Smooth muscle cell of the brain vasculature (primary cell): ENCODE measurements at places on chromosomes 5 and 9.

DNA sequence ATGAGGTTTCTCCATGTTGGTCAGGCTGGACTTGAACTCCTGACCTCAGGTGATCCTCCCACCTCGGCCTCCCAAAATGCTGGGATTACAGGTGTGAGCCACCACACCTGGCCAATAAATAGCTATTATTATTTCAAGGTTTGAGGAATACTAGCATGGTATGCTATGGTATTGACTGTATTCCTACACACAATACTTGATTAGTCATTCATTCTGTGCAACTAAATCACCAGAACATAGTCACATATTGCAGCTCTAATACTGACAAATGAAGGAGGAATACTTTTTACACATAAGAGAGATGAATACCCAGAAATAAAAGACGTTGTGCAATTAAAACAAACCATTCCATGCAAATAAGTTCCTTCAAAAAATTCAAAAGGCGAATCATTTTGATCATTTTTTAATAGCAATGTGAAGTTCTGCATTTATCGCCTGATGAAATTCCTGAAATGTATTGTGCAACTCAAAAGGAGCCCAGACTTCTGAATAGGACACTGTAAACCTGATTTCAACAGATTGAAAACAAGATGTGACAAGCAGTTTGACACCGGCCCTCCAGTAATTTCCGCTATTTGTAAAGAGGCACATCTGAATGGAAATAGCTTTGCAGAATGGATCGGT lies 687.4 kb upstream of the SEMA6A start:
- DNase-seq, result no peak

DNA sequence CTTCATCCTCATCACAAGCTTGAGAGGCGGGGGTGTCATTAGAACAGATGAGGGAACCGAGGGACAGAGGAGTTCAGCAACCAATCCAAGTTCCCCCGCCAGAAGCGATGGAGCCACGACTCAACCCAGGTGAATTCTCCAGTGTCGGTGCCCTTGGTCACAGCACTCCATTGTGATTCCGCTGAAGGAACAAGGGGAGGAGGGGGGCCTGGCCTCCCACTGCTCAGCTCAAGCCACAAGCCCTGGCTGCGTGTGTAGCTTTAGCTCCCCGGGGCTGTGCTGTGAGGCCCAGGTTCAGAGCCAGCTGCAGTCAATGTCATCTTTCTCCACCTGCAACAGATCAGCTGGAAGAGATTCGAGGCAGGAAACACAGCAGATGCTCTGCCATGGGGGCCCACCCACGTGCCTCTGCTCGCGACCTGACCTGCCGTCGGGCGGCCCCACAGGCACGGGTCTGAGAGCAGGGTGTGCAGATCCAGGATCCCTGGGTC lies 72.6 kb downstream of the GTF3C4 start:
- DNase-seq, result no peak

GRCh38 chr9:76557674-76558225 lies 98.8 kb downstream of the GCNT1 start:
- no peak for DNase-seq

GRCh38 chr5:78803353-78803752 lies 154.8 kb upstream of the LHFPL2 start:
- peak; percentile 46 for DNase-seq

- no peak for DNase-seq
Observed at GRCh38 chr5:146516151-146516475, at the start of gene GPR151. GPR151 (minus strand) TSS chr5:146516190; CDS start chr5:146516113, 77 bp downstream.

DNA sequence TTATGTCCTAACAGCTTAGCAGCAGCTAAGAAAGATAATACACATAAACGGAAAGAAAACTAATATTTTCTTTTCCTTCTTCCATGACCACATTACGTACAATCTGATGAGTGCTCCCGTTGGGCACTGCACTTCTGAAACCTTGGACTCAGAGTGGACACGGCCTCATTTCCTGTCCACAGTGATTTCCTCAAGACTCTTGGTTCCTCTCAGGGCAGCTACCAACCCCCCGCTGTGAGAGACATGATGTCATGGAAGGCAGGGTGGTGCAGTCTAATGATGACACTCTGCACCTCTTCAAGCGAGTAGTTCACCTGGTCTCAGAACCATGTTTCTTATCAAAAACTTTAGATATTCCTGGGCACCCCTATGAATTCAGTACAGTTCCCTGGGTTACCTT lies 68.7 kb upstream of the CTSL start:
- DNase-seq, result peak; percentile 65

DNA sequence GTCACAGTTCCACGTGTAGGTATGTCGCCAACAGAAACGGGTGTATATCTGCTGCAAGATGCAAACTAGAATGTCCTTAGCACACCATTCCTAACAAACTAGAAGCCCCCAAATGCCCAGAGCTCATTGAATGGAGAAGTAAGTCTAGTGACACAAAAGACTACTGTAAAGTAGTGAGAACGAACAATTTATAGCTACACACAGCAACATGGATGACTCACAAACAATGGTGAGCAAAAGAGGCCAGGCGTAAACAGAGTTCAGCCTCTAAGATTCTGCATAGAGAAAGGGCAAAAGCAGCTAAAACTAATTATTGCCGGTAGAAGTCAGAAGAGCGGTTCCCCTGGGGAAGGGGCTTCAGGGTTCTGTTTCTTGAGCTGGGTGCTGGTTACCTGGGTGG lies 74.7 kb downstream of the AMBP start:
- DNase-seq, result no peak

DNA sequence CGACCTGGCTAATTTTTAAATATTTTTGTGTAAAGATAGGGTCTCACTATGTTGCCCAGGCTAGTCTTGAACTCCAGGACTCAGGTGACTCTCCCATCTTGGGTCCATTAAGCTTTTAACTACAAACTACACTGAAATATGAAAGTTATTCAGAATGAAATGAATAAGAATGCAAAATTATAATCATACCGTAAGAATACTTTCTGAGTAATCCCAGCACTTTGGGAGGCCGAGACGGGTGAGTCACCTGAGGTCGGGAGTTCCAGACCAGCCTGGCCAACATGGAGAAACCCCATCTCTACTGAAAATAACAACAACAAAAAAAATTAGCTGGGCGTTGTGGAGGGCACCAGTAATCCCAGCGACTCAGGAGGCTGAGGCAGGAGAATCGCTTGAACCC lies 1.1 kb upstream of the ORM1 start:
- DNase-seq, result no peak

- no peak for DNase-seq
Observed at GRCh38 chr9:122213589-122214413, 15.0 kb downstream of the LHX6 start.

DNA sequence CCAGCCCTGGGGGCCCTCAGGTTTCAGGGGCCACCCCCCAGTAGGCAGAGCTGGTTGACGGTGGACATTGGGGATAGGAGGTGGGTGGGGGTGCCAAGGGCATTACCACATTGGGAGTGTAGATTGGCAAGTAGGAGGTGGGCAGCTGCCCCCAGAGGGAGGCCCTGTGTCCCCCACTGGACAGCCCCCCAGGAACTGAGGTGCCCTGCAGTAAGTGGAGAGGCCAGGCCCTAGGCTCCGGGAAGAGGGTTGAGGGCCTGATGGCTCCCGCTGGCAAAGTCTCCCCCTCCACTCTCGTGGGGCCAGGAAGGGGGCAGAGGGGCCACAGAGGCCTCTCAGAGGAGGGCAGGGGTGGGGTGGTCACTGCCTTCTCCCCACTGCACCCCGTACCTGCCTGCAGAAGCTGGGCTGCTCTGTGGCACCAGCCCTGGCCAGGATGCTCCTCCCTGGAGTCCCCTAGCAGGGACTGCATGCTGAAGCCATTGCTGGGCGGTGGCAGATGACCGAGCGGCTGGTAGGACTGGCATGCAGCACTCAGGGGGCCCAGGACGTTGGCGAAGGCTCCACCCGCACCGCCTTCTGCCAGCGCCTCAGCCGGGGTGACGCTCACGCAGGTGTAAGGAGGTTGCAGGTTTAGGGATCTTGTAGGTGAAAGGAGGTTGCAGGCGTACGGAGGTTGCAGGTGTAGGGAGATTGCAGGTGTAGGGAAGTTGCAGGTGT lies 89.6 kb upstream of the CACNA1B start:
- no peak for DNase-seq

GRCh38 chr5:58183786-58184085 lies 276.1 kb downstream of the PLK2 start:
- DNase-seq, result no peak

GRCh38 chr5:3818624-3819023 lies 223.0 kb downstream of the IRX1 start:
- DNase-seq, result no peak

DNA sequence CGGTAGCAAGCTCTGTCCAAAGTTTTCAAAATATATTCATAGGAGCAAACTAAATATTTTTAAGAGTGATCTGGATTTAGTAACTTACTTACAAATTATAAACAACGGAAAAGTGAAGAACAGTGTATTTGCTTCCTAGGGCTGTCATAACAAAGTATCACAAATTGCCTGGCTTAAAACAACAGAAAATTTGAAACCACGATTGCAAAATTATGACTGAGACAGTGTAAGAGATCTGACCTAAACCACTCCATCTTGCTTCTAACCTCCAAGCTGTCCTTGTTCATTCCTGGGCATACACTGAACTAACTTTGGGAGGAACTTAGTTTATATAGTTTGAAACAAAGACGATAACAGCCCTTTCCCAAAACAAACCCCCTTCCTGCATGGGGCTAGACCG lies 202.0 kb upstream of the CDH6 start:
- peak; percentile 39 for DNase-seq

GRCh38 chr9:115466756-115467155 lies 348.8 kb upstream of the TNC start:
- DNase-seq, result no peak

GRCh38 chr9:76510041-76510440 lies 51.1 kb downstream of the GCNT1 start:
- DNase-seq, result no peak

- DNase-seq, result peak; percentile 29
Observed at GRCh38 chr9:121360601-121361374, 9.3 kb downstream of the STOM start.

DNA sequence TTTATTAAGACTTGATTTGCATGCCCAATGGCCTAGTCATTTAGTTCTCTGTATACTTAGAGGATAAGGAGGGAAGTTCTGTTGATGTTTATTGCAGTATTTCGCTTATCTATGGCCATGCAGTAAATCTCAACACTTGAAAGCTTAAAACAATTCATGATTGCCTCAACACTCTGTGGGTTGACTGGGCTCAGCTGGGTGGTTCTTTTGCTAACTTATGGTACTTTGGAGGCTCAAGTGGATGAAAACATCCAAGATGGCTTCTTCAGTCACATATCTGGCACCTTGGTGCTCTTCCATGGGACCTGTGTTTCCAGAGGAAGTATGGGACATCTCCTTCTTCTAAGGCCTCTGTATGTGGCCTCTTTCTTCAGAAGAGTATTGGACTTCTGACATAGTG lies 10.3 kb upstream of the ROR2 start:
- DNase-seq, result no peak

- DNase-seq, result no peak
Observed at GRCh38 chr5:72661405-72661804, 154.2 kb upstream of the ZNF366 start.

- no peak for DNase-seq
Observed at GRCh38 chr9:81391457-81391825, 297.9 kb downstream of the TLE1 start.

GRCh38 chr5:91474201-91474600 lies 91.1 kb upstream of the ARRDC3 start:
- no peak for DNase-seq

GRCh38 chr9:135530146-135530545 lies 8.9 kb downstream of the LCN1 start:
- DNase-seq, result no peak

DNA sequence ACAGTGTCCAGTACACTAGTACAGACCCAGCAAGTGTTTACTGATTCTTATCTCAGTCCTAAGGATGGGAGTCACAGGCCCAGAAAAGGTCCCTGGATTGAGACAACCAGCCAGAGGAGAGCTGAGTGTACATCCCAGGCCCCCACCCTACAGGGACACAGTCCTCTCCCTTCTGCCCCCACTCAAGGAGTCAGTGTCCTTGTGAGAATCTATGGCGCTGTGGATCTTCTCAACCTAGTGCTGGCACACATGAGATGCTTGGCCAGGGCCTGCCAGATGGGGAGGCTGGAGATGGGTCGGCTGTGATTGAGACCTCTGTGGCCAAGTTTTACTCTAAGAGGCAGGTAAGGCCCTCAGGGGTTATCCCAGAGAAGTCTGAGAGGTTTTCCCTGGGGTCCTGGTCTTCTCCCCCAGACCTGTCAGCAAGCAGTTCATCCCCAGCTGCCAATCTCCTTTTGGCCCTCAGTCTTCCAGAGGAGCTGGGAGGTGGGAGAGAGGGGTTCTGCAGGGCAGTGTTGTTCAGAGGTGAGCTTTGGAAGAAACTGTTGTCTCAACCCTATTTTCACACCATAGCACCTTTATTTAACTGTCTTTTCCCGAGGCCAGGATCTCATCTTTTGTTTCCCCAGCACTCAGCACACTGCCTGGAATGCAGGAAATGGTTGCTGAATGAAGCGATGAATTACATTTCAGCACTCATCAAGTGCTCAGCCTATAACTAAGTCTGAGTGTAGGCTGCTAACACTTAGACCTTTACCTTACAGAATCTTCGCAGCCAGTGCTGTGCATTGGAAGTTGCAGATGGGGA lies 3.2 kb upstream of the NSD1 start:
- no peak for DNase-seq

DNA sequence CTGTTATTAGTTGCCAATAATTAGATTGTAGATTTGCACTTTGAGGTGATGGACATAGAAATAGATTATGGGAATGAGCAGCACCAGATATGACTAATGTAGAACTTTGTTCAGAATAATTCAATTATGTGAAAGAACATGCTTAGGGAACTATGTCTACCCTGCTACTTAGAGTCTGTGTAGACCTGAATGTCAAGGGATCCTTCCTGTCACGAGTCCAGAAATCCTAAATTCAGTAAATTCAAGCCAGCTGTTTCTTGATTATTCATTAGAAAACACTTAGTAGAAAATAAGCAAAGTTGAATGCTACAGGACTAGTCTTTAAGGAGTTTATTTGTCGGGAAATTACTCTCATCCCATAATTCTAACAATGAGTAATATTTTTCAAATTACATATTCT lies 887.3 kb upstream of the SEMA6A start:
- no peak for DNase-seq

- no peak for DNase-seq
Observed at GRCh38 chr5:68348447-68349222, 133.1 kb downstream of the PIK3R1 start.

- no peak for DNase-seq
Observed at GRCh38 chr9:69943148-69943806, 100.4 kb upstream of the MAMDC2 start.

DNA sequence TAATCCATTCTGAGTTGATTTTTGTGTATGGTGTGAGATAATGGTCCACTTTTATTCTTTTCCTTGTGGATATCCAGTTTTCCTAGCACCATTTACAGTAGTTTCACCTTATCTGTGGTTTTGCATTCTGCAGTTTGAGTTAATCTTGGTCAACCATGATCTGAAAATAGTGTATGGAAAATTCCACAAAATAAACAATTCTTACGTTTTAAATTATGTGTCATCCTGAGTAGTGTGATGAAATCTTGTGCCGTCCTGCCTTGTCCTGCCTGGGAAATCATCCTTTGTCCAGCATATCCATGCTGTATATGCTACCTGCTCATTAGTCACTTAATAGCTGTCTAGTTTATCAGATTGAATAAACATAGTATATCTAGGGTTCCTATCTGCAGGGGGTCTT lies 42.1 kb downstream of the CDC42SE2 start:
- no peak for DNase-seq
